ENCODE measurements at places on chromosomes 11 and 22.

DNA sequence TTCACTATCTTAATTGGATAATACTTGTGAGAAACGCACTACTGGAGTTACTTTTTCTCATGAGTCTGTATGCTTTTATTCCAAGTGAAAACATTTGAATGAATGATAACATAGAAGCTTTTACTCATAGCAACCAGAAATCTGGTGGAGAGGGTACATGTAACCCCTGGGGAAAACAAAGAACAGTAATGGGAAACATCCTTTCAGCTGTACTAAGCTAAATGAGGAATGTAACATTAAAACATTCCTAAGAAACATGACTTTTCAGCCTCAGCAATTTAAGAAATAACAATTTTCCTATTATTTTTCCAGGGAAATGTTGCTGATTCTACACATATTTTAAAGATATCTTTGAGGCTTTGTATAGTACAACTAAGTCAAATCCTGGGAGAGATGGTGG, 97.2 kb upstream of the CEP126 start:
- DNase-seq = no peak

DNA sequence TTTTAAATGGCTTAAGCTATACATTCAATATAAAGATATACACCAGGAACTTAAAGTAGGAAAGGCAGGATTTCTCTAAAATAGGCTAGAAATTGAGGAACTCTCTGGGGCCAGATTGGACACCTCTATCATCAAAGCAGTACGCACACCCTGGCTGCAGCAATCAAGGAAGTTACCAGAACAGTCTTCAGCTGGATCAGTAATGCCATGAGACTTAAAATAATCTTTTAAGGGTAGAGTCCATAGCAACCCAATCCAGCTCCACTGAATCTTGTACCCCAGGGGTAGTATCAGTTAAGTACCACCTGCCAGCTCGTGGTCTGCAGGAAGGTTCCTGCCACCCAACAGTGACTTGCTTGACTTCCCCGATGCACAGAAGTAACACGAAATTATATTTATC, 3.0 kb downstream of the RDX start:
- no peak for DNase-seq

GRCh38 chr11:77176996-77177395, 49.0 kb downstream of the MYO7A start:
- DNase-seq = no peak

GRCh38 chr22:21443735-21444421, 23.3 kb upstream of the TMEM191C start:
- no peak for DNase-seq

- no peak for DNase-seq
These were observed 14.0 kb downstream of the MICALL1 start for GRCh38 chr22:37920126-37920525.

GRCh38 chr11:133127741-133128140, 404.6 kb downstream of the OPCML start:
- no peak for DNase-seq

DNA sequence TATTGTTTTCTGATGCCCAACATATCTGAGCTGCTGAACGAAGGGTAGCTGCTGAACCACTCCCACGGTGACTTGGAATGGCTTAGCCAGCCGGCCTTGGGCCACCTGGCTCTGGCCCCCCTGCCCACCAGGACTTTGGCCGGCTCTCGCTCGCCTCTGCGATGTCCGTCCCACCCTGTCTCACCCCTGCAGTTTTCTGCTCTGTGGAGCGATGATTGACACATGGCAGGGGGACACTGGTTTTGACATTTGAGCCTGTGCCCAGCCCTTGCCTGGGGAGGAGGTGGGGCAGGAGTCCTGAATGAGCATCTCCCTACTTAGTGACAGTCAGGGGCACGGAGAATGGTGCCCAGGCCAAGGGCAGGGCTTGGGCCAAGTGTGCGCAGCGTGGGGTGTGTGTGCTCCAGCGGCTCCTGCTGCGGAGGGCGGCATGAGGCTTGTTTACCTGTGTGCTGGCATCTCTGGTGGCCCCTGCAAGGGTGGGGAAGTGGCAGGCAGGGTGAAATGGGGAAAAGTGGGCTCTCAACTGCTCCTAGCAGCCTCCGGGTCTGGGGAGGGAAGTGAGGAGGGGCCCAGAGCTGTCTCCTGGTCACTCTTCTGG, 15.7 kb upstream of the CDKN1C start:
- DNase-seq = no peak
